ENCODE measurements at places on chromosomes 4 and X. TPM values are rescaled to one million over a fixed set of nuclear protein-coding genes. Genes with fewer than 3 reads are reported as not detected.

DNA sequence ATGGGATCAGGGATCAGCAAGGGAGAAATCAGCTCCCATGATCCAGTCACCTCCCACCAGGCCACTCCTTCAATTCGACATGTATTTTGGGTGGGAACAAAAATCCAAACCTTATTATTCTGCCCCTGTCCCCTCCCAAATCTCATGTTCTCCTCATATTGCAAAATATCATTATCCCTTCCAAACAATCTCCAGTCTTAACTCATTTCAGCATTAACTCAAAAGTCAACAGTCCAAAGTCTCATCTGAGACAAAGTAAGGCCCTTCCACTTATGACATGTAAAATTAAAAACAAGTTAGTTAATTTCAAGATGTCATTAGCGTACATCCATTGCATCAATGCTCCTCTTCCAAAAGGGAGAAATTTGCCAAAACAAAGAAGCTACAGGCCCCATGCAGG, 22.0 kb downstream of the UGT2B4 start:
- DNase-seq: no peak

LRRC66 gene
- total RNA-seq: 1.9 TPM

GRCh38 chr4:181661923-181662322, 581.3 kb upstream of the TENM3 start:
- no peak for DNase-seq

DNA sequence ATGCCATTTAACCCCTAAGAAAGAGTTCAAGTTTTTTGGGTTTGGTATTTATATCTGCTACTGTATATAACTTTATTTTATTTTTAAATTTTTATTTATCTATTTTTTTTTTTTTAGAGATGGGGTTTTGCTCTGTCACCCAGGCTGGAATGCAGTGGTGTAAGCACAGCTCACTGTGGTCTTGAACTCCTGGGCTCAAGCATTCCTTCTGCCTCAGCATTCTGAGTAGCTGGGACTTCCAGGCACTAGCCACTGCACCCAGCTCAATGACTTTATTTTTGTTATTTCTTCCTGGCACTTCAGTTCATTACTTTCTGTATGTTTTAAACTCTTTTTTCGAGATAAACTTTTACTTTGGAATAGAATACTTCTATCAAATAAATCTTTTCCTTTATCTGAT, 42.4 kb upstream of the PGAM4 start:
- no peak for DNase-seq

CT45A10 gene
- not detected for total RNA-seq

PCDH7 gene
- 42.8 TPM for total RNA-seq

DNA sequence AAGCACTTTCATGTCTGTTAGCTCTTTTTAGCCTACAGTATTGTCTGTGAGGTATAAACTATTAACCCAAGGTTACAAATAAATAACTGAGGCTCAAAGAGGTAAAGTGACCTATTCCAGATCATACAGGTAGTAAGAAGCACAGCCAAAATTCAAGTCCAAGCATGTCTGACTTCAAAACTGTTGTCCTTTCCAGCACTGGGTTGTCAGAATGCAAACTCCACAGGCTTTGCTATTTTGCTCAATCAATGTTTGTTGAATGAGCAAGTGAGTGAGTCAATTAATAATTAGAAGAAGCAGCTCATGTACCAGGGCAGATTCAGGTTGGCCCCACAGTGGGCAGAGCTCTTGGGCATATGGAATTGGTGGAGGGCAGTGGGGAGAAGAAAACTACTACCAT, 134.1 kb upstream of the ARHGEF9 start:
- DNase-seq: no peak

GRCh38 chr4:71009086-71009485, 15.6 kb downstream of the DCK start:
- no peak for DNase-seq

VCX3A gene
- total RNA-seq: not detected

DNA sequence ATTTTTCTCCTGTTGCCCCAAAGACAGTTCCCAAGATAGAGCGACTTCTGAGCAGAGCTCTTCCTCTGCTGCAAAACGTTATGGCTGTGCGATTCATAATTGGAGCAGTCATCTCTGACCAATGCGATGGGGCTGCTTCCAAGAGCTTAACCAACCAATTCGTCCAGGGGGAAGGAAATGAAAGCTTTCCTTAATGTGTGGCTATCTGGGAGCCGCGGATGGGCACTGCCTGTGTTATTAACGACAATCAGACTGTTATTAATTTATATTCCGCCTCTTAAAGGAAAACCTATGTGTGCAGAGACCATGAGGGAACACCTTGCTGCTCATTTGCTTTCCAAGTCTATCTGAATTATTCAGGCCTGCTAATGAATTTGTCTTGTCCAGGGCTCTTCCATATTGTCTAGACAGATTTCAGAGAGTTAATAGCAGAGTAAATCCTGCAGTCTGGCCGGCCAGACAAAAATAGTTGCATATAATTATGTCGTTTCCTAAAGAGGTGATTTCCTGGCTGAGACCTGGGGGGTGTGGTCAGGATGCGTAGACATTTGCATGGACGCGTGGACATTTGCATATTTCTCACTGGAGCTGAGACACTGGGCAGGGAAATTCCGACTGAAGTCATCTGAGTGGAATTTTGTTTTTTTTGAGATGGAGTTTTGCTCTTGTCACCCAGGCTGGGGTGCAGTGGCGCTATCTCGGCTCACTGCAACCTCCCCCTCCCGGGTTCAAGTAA, 135.4 kb downstream of the HMX1 start:
- peak; percentile 6 for DNase-seq

EXOC1L gene
- not detected for total RNA-seq

DNA sequence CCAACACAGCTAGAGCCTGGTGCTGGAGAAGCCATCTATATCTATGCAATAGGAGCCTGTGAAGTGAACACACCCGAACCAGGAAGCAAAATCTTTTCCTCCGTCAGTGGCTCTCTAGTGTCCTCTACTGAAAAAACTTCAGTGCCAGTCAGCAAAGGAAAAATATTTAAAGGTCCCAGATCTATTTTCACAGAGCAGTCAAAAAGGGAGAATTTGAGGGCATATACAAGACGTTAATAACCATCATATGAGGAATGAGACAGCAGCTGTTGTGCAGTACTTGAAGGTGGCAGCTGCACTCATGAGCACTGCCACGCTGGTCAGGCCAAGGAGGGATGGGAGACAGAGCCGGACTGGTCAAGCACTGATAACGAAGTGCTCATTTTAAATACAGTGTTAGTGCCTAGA, 14.4 kb downstream of the MCUB start:
- DNase-seq: no peak

MAGEC1 gene
- not detected for total RNA-seq

- DNase-seq: no peak
These were observed 804.5 kb downstream of the C4orf33 start for GRCh38 chr4:129900430-129900953.

CD38 gene
- 1.1 TPM for total RNA-seq

GRCh38 chr4:34572026-34572425, 1672.3 kb downstream of the ARAP2 start:
- no peak for DNase-seq

DNA sequence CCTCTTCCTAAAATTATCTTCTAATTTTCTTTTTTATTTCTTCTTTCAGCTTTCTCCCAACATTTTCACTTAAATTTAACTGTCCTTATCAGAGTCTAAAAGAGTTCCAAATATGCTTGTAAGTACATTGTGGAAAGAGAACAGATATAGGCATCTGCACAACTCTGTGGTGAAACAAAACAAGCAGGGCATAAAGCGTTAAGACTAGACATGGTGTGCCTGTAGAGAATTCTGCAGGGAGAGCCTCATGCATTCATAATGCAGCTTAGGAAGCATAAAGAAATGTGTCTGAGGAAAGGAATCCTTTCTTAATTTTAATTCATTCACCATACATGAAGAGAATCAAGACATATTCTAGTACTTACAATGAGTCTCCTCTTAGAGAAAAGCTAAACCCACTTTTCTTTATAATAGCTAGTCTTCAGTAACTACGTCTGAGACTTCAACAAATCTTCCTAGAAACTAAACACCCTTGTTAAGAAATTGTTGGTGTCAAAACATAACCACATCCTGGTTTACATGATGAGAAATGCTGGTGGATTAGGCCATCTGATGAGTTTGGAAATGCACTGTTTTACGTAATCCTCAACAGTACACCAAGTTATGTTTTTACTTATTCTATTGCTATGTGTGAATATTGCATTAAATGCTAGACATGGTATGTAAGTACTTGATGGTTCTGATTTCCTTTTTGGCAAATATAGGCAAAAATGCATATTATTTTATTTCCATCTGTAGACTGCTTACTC, 307.8 kb upstream of the GIMD1 start:
- DNase-seq: no peak

MAGEA4 gene
- not detected for total RNA-seq

MCF2 gene
- total RNA-seq: 3.3 TPM

- DNase-seq: no peak
These were observed 12.9 kb downstream of the NHSL2 start for GRCh38 chrX:71923516-71923915.

DNA sequence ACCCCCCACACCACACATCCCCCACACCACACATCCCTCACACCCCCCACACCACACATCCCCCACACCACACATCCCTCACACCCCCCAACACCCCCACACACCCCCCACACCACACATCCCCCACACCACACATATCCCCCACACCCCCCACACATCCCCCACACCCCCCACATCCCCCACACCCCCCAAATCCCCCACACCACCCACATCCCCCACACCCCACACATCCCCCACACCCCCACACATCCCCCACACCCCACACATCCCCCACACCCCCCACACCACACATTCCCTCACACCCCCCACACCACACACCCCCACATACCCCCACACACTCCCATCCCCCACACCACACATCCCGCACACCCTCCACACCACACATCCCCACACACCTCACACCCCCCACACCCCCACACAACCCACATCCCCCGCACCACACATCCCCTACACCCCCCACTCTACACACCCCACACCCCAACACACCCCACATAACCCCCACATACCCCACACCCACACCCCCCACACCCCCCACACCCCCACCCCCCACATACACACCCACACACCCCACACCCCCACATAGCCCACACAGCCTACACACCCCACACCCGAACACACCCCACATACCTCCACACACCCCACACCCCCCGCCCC, 172.9 kb downstream of the DCLK2 start:
- no peak for DNase-seq

DNA sequence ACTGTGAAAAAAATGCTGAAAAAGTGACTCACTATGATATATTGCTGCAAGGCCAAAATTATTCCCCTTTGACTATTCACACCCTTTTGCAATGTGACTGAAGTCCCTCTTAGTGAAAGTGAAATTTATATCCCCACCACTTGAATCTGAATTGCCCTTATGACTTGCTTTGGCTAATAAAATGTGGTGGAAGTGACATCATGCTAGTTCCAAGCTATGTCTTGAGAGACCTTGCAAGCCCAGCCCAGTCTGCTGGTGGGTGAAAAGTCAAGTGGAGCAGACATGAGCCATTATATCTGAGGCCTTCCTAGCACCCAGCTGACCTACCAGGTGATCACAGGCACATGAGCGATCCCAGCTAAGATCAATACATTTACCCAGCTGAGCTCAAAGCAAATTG, 94.7 kb downstream of the LINC00632 start:
- DNase-seq: no peak

DNA sequence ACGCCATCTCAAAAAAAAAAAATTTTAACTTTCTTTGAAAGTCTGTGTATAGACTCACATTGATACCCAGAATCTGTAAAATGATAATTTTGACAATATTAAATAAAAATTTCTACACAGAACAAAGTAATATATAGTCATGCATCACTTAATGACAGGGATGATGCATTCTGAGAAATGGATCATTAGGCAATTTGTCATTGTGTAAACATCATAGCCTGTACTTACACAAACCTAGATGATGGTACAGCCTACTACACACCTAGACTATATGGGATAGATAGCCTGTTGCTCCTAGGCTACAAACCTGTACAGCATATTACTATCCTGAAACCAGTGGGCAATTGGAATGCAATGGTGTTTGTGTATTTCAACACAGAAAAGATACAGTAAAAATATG, 107.7 kb downstream of the BLTP1 start:
- DNase-seq: no peak
